ENCODE measurements at places on chromosomes 6 and 20. TPM values are rescaled to one million over a fixed set of nuclear protein-coding genes. Genes with fewer than 3 reads are reported as not detected.

DNA sequence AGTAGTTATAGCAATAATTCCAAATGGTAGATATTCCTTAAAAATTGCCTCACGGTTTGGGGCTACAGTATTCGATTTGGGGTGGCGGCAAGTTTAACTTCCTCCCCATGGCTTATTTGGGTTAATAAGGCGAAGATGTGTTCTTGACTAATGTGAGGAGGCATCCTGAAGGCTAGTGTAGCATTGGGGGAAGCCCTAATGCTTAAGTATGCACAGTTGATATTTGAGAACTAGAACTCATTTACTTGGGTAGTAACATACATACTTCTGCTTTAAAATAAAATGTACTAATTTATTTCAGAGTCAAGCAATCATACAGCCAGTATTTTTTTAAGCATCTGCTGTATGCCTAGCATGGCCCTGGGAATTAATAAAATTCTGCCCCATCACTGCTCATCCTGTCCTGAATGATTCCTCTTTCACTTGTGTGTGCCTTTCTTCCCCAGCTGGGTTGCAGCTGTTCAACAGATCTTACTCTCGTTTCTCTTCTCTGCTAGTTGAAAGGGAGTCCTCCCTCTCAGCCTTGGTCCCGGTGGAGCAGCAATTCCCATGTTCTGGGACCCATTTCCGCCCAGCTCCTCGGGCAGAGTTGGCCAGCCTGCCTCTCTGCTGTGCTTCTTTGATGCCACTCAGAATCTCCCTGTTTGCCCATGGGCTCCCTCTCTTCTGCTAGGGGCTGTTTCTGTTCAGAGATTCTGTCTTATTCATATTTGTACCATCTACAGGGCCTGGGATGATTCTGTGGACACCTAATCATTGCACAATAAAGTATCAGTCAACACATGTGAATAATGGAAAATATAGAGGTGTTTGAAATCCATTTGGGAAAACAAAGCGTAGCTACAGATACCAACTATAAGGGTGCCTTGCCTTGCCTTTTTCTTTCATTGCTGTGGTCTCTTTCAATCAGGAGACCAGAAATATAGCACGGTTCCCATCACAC, 104.8 kb downstream of the ARID1B start:
- no peak for DNase-seq

Gene DCDC2
- polyA plus RNA-seq: 12.2 TPM

- no peak for DNase-seq
Observed at GRCh38 chr6:140504776-140505175, 1130.3 kb upstream of the CITED2 start.

GRCh38 chr6:107718341-107718740, 105.8 kb downstream of the SCML4 start:
- DNase-seq: no peak

- DNase-seq: no peak
Observed at GRCh38 chr20:32672982-32673851, 524 bp downstream of the C20orf203 start.

Gene FUT9
- 0.18 TPM for polyA plus RNA-seq

Gene IGF2R
- polyA plus RNA-seq: 50.4 TPM

Gene PSORS1C2
- not detected for polyA plus RNA-seq

GRCh38 chr20:31833130-31833930, 12.1 kb downstream of the FOXS1 start:
- DNase-seq: no peak

Gene MEP1A
- polyA plus RNA-seq: 0.04 TPM

GRCh38 chr6:118771253-118771652, 119.9 kb upstream of the CEP85L start:
- no peak for DNase-seq

DNA sequence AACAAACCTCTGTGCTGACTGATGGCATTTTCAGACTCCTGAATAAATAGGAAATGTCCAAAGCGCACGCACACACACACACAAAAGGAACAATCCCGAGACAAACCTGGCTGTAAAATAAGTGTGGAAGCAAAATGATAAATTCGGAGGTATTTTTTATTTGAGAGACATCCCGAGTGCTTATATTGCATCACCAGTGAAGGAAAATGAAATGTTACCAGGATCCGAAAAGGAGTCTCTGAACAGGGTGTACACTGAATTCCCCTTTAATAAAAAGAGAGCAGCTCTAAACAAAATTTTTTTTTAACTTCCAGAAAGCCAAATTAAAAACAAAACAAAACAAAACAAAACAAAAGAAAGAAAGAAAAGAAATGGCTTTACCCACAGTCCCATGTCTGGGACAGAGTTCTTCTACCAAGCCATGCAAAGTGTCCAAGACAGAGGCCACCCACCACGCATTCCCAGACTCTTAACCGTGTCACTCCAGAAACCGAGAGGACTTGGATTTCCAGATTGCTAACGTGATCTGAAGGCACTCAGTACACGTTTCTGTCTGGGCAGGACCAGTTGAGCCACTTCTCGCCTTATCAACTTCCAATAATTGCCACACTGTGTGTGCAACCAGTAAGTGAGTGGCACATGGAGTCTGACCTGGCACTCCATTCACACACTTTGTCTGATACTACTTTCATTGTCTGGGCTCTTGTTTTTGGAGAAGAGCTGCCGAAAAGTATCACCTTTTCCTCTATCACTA, 817 bp downstream of the ME1 start:
- DNase-seq: peak; percentile 23

Gene NINL
- polyA plus RNA-seq: 56.0 TPM

DNA sequence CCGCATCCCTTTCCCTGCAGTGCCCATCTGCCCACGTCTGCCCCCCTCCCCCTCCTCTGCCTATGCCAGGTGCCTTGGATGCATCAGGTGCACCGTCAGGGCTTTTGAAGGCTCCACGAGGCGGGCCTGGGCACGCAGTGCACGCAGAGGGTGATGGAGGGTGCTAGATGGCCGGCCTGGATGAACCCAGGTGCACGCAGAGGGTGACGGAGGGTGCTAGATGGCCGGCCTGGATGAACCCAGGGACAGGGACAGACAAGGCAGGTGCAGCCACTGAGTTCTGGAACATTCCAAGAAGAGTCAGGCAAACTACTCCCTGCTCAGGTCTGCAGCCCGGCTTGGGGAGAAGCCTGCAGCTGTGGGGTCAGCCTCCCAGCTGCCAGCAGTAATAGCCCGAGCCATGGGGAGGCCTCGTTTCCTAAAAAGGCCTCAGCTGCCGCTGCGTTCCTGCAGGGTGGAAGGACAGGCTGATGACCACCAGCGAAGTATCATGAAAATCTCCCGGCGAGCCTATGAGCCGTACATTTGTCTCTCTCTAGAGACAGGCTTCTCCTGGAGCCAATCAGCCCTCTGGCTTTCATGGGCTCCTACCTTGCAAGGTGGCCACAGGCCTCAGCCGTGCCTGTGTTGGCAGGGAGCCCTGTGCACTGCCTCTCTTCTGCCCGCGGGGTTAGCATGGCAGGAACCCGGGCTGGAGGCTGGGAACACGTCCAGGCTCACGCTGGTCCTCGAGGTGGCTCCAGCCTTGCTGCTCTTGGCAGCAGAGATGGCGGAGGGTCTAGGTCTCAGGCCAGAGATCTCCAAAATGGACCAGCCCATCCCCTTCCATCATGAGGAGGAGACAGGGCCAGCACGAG, 29.6 kb downstream of the NTSR1 start:
- DNase-seq: no peak

DNA sequence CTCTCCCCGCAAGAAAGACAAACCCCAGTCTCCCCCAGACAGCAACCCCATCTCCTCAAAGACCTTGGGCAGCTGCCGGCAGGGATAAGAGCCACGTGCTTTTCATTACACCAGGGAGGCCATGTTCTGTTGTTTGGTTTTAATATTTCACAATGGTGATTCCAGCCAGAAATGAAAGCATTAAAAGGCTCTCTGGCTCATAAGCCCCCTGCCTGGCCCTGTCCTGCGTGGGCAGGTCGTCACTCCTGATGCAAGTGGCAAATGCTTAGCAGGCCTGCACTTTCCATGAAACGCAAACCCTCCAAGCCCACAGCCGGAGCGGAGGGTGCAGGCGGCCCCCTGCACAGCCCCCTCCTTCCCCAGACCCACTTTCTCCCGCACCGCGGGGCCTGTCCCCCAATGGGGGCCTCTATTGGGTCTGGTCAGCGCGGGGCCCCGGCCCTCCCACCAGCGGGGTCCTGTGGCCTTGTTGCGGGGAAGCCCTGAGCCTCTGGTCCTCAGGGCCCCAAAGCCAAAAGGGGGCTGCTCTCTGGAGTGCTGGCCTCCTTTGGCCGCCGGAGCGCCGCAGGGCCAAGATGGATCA, 77.2 kb downstream of the TMEM242 start:
- DNase-seq: no peak

GRCh38 chr6:108966855-108967755, 118.9 kb downstream of the ARMC2 start:
- no peak for DNase-seq

Gene B3GALT4
- 4.3 TPM for polyA plus RNA-seq

DNA sequence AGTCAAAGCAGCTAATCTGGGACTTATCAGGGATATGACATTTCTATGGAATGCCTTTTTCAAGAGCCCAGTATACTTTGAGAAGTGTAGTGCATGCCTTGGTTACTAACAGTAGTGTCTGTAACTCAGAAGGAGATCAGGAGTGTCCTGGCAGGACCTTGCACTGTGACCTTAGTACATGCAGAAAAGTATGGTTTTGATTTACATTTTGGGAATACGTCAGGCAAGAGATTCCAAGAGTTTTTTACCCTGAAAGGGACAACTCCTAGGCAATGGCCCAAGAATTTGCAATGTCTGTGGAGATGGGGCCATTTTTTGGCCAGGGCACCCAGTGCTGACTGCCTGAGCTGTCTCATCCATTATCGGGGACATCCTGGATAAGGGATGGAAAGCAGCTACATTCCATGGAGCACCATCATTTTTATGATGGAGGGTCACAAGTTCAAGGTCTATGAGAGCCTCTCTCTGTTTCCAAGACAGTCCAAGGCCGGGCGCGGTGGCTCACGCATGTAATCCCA, 80.2 kb downstream of the FAM50B start:
- DNase-seq: no peak

DNA sequence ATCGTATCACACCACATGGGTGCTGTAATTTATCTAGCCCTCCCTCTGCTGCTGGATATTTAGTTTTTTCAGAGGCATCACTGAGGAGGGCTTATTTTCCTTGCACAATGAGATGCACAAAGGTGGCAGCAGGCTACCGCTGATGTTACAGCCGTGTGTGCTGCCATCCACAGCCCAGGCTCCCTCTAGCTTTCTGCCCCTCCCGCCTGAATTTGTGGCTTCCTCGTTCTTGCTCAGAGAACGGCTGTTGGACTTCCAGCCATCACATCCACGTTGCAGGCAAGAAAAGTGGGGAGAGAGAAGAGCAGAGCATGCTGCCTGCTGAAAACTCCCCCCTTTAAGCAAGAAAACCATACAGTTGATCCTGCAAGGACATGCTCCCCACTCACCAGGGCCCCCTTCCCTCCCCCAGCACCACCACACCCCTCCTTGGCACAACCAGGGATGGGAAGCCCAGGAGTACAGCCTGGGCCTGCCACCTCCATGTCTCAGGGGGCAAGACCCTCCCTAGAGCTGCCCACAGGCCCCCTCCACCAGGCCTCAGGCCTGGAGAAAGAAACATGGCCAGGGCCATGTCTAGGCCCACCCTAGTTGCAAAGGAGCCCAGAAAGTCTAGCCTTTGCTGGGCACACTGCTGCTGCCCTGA, 102.6 kb downstream of the MRPL14 start:
- DNase-seq: no peak

Gene PNPLA1
- polyA plus RNA-seq: not detected

DNA sequence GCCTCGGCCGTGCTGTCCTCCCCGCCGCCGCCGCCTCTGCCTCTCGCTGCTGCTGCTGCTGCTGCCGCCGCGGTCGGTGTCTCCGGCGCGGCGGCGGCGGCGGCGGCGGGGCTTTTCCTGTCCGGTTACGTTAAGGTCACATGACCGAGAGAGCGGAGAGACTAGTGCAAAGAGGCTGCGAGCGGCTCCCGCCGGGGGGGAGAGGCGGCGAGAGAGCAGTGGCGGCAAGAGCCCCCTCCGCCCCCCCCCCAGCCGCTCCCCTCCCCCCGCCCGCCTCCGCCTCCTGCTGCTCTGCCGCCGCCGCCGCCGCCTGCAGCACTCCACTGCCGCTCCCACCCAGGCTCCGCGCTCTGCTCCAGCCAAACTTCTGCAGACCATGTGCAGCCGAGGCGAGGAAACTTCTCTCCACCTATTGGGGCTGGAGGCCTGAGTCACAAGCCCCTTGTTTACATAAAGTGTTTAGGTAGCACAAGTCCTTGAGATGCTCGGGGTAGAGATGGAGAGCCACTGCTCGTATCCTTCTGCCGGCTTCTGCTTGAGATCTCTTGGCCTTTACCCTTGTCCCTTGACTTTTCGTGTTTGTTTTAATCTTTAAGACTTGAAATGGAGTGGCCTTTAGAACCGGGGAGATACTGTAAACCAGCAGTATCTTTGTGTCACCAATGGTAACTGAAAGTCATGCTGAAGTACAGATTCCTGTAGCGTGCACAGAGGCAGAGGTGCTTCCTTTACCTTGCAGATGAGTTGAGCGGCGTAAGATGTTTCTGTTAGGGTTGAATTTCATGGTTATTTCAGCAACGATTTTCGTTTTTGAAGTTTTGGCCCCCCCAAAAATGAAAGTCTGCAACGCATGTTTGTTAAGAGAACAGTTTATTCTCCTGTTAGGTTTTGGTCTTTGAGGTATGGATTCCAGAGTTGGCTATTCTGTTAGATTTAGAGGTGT, at the start of gene ZBTB2:
Gene ZBTB2, minus strand, starts transcription at position 89 of the 943 bp plus-strand sequence. CDS start 17,922 bp downstream, outside the sequence.
- DNase-seq: peak; percentile 52

- no peak for DNase-seq
Observed at GRCh38 chr20:19777315-19777714, 19.3 kb downstream of the RIN2 start.

GRCh38 chr6:29961966-29962365, 19.6 kb downstream of the HLA-A start:
- no peak for DNase-seq

Gene REM1
- 9.1 TPM for polyA plus RNA-seq

DNA sequence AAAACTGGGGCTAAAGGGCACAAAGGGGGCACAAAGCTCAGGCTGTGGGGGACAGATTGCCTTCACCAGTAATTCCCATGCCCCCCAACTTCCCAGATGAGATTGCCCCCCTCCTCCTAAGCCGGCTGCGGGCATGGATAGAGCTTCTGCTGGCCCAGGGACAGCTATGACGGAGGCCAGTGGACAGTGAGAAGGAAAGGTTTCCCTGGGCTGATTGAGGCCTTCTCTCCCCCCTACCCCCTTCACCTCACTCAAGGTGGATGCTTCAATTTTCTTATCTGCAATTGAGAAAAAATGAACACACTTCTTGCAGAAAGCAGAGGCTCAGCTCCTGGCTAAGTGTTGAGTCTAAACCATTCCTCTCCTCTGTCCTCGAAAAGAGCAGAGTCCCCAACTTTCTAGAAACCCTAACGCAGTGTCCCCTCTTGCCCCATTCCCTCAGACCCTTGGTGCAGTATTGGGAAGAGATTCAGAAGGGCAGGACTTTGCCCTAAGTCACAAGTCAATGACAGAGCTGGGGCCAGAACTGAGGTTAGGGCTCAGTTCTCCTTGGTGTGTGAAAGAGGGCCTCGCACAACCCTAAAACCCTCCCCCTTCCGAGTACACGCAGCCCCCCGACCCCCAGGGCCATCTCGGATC, 808 bp downstream of the SDC4 start:
- DNase-seq: no peak

Gene ZNF341
- polyA plus RNA-seq: 3.4 TPM

All from right lung (tissue), 10 donors.